ENCODE measurements at places on chromosomes 3 and 15.

DNA sequence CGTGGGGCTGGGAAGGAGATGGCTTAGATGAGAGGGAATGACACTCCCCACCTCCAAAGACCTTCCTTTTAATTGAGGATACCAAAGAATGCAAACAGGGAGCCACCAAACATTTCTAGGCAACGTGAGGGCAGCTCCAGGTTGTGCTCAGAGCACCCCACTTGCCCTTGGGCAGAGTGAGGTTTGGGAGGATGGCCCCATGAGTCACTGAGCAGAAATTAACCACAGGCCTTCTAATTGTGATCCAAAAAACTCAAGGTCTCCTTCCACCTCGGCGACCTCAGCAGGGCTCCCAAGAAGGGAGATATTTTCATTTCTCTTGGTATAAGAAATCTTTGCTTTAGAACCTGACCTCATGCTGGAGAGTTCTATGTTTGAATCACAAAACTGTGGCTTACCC lies 305.0 kb upstream of the TPM1 start:
- peaks cover 35% of the 10 kb centered on the region for H3K4me1 ChIP-seq
- no peak overlapping the region for H3K4me3 ChIP-seq
- no peaks in the 10 kb centered on the region for H3K36me3 ChIP-seq
- H3K27ac ChIP-seq, result no peak overlapping the region

DNA sequence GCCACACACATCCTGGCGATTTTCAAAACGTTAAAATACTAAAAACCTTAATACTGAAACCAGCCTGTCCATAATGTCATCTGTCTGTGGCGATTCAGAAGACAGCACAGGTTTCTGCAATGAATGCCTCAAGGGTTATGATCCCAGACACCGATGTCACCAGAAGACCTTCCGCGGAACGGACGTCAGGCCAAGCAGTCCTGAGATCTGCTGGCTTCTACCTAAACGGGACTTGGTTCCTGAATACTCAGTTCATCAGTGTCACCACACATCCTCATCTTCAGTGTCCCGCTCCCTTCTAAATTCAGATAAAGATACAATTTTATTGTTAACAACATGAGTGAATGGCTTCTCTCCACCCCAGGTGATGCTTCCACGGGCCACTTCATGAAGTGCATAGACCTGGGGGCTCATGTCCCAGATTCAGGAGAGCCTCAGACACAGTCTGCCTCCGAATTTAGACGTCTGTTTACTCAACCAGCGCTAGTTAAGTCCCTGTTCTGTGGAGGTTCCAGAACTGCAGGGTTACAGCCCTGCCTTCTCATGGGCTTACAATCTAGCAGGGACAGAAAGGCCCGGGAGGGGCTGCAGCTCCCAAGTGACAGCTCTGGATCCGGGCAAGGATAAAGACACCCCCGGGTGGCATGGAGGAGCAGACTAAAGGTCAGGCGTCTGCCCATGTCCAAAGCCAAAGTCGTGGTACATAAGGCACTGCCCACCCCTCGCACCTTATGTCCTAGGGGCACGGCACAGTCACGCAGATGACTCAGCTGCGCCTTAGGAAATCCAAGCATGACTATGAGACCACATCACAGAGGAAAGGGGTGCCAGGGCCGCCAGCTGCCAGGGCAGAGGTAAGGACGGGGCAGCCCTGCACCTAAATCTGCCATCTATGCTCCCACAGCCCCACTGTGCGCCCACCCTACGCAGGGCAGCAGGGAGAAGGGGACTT lies 75.9 kb downstream of the VGLL4 start:
- H3K27me3 ChIP-seq, result no peaks in the 10 kb centered on the region
- peak overlapping the region; percentile 65 for H3K27ac ChIP-seq
- peak overlapping the region; percentile 15 for H3K4me3 ChIP-seq

GRCh38 chr3:27824312-27825200 lies 102.4 kb upstream of the EOMES start:
- H3K4me1 ChIP-seq, result no peaks in the 10 kb centered on the region
- no peaks in the 10 kb centered on the region for H3K36me3 ChIP-seq
- no peak overlapping the region for H3K4me3 ChIP-seq
- no peak for DNase-seq
- no peaks in the 10 kb centered on the region for H3K27me3 ChIP-seq

DNA sequence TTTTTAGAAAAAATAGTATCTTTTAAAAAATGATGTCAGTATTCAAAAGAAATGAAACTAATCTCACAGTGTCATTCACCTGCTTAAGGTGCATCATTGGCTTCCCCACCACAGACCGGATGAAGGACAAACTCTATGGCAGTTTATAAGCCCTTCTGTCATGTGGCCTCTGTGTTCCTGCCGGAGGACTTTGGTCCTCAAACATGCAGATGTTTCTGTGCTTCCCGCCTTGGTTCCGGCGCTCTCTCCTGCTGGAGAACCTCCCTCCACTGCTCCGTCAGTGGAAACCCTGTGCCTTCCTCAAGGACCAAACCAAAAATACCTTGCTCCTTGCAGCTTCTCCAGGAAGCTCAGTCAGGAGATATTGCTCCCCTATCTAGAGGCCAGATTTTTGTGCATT lies 326.3 kb downstream of the UACA start:
- H3K27ac ChIP-seq, result no peak overlapping the region
- no peaks in the 10 kb centered on the region for H3K4me1 ChIP-seq
- peaks cover 4% of the 10 kb centered on the region for H3K27me3 ChIP-seq

DNA sequence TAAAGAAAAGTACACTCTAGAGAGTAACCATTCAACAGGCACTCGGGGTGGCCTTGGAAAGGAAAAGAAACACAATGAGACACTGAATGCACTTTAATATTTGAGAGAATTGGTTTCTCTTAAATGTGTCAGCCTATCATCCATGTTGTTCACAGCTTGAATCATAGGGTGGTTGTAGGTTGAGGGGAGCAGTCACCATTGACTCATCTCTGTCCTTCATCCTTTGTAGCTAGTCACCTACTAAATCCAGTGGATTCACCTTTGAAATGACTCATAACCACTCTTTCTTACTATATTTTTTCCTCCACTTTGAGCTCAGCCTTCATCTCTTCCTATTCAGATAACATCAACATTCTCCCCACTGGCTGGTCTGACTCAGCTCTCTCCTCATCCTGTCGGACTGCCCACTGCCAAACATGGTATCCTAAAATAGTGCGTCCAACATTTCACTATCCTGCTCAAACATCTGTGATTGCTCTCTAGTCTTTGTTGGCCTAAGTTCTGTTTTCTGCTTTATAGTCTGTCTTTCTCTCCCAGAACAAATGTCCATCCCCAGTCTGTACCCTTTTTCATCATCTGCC lies 182.7 kb upstream of the GADL1 start:
- peak overlapping the region; percentile 9 for H3K4me3 ChIP-seq
- H3K27me3 ChIP-seq, result no peaks in the 10 kb centered on the region
- no peak overlapping the region for H3K27ac ChIP-seq
- peak; percentile 80 for DNase-seq
- no peaks in the 10 kb centered on the region for H3K36me3 ChIP-seq
- 0 out of 2 replicates have a peak, but pooled peaks cover 3% of the 10 kb centered on the region for H3K4me1 ChIP-seq
